Islet precursor cell (in vitro differentiated cells): ENCODE measurements at places on chromosomes 7 and 10.

GRCh38 chr10:114442091-114442630 is 37.9 kb upstream of the AFAP1L2 start:
- DNase-seq, result no peak

GRCh38 chr10:60444494-60445064 is 54.9 kb upstream of the ANK3 start:
- DNase-seq, result no peak

- DNase-seq, result no peak
Observed at GRCh38 chr7:41584746-41585145, 118.1 kb downstream of the INHBA start.

DNA sequence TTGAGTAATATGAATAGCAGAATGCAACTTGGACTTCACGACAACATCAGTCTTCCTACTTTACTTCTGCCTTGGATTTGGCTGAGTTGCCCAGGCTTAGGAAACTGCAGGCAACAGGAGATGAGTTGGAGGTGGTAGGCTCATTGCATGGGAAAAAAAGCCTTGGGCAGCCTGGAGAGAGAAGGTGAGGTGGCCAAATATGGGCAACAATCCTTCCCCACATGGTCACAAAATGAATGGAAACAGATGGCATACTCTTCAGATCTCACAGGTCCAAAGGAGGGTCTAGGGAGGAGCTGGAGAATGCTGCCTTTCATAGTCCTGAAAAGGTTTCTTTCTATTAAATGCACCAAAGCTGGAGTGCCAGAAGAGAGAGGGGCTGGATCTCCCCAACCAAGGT is 128.6 kb upstream of the AOAH start:
- no peak for DNase-seq

GRCh38 chr7:123864012-123864411 is 19.0 kb downstream of the HYAL4 start:
- no peak for DNase-seq

- DNase-seq, result peak; percentile 62
Observed at GRCh38 chr10:112374724-112375541, 1.0 kb downstream of the ACSL5 start.

GRCh38 chr7:33066771-33067170 is 4.2 kb upstream of the NT5C3A start:
- no peak for DNase-seq

GRCh38 chr10:5576154-5576748 is 51.5 kb downstream of the CALML3 start:
- no peak for DNase-seq

- peak; percentile 40 for DNase-seq
Observed at GRCh38 chr10:1121271-1121970, 65.2 kb downstream of the WDR37 start.

DNA sequence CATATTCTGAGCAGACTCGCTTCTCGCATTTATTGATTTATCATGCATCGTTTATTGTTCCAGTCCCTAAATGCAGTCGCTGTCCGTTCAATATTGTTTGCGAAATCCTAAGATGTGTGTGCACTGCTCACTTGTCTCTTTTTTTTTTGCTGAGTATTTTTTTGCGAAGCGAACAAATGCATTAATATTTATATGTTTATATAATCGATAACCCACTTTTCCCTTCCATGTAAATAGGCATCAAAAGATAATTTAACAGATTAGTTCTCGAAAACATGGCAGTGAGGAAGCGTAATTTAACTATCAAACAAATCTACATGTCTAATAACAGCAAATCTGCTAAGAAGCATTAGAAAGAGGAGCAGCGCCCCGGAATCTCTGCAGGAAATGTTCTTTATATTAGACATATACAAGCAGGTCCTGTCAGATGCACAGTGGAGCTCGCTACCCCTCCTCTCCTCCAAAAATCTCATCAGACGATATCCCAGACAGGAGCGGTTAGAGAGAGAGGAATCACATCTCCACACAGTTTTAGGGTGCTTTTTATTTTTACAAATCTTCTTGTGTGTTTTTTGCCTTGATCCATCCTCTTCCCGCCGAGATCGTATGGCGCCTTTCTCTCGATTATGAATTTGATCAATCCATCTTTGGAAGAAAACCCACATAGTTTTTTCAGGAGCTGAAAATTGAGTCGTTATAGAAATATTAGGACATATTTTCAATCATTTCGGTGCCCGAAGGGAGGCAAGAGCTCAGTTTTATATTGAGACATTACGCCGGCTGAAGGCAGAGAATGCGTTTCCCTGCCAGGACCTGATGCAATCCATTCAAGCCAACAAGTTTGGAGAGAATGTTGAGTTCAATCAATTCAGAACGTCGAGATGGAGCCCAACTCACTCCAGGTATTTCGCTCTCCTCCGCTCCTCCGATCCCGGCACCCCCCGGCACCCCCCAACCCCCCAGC is at the start of gene ARID5B:
Gene ARID5B (plus strand): TSS at position 871 of the 964 bp plus-strand sequence. CDS start 11 bp downstream, at position 882.
- no peak for DNase-seq

DNA sequence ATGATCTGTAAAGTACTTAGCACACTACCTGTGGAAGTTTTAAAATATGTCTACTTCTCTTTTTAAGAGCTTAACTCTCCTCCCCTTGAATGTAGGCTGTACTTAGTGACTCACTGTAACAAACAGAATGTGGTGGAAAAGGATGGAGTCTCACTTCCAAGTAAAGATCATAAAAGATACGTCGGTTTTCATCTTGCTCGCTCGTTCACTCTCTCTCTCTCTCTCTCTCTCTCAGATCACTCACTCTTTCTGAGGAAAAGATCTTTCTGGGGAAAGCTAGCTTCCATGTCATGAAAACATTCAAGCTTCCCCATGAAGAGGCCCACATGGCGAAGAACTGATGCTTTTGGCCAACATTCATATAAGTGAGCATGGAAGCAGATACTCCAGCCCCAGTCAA is 5.5 kb downstream of the CHUK start:
- DNase-seq, result no peak

GRCh38 chr7:25545124-25546008 is 317.1 kb upstream of the NPVF start:
- DNase-seq, result no peak

- DNase-seq, result no peak
Observed at GRCh38 chr7:75950111-75950681, 35.2 kb downstream of the POR start.

DNA sequence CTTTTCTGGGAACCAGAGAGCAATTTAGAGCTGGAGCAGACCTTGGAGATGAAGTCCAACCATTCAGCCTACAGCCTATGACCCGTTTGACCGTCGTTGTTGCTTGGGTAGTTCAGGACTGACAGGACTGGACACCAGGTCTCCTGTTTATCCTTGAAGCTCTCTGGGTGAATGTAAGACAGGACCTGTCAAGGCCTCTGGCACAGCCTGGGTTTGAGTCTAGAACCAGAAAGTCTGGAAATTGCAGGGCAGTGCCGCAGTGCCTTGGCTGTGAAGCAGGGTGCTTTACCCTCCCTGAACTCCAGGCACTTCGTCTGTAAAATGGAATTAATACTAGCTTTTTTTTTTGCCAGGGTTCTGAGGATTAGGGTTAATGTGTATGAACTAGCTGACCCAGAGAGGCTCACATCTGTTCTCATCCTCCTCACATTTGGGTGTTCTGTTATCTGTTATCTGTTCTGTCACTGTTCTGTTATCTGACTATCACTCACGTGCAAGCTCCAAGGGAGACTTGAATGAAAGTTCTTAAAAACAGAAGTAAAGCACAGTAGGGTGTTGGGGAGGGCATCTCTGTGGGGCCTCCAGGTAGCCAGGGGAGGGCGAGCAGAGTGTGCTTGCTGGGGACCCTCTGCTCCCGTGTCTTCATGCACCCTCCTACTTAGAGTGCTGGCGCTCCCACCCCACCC is 9.9 kb downstream of the BLVRA start:
- DNase-seq, result no peak

DNA sequence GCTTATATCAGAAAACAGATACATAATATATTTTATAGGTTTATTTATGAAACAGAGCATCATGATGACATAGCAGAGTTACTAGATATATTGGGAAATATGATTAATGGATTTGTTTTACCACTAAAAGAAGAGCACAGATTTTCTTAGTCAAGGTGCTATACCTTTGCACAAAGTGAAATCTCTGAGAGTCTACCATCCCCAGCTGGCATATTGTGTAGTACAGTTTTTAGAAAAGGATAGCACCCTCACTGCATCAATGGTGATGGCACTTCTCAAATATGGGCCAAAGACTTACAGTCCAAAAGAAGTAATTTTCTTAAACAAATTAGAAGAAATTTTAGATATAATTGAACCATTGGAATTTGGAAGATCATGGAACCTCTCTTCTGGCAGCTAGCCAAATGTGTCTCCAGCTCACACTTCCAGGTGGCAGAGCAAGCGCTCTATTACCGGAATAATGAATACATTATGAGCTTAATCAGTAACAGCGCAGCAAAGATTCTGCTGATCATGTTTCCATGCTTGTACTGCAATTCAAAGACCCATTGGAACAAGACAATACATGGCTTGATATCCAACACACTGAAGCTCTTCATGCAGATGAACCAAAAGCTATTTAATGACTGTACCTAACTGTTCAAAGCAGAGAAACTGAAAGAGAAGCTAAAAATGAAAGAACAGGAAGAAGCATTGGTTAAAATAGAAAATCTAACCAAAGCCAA is 21.9 kb upstream of the CREB3L2 start:
- no peak for DNase-seq

- no peak for DNase-seq
Observed at GRCh38 chr7:158778471-158778870, 50.8 kb downstream of the ESYT2 start.

DNA sequence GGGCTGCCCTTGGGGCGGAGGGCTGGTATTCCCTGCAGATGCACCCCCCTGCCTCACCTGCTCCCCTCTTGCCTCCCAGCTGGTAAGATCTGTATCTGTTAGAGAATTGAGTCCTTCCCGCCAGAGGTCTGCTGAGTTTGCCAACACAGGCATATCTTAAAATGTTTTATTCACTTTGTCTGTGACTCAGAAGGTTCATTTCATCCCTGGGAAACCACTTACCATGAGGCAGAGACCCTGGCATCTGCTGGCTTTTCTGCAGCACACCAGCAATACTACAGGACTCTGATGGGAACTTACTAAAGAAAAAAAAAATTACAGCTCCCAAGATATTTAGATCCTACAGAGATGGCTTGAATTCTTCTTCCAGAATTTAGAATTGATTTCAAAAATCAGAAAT is 131.3 kb downstream of the PLPP4 start:
- DNase-seq, result peak; percentile 22

DNA sequence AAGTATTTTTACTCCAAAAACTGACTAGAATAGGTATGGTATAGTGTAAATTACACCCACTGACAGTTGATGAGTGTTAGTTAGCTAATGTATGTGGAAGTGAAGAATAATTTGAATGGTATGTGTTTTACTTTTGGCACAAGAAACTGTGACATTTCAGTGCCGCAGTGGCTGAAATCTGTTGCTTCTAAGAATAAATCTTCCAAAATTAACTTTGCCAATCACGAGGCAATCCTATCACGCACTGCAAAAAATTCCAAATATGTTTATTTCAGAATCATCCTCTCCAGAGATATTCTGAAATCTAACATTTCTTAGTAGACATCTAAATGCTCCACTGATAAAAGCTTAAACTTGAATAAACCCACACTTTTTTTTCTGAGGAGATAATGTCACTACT is 61.2 kb downstream of the PCLO start:
- no peak for DNase-seq

DNA sequence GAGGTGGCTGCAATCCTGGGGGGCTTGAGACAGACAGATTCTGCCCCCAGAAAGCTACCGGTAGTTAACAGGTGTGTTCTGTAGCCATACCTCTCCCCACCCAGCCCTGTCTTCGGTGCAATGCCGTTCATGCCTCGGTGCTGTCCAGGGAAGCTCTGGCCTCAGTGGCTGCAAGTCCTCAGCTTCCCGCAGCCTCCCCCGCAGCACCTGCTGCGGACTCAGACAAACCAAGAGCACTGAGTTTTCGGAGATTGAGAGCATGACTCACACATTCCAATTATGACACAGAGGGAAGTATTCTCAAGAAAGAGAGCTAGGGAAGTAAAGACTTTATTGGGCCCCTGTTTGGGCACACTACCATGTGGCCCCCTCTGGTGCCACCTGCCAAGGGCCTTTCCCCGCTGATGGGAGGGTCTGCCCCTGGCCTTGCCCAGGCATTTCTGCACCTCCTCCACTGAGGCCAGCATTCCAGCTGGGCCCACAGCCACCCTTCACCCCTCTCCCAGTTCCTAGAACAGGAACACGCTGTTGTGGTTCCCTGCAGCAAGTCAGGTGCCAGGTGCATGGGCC is 30.2 kb upstream of the EZH2 start:
- peak; percentile 76 for DNase-seq

- no peak for DNase-seq
Observed at GRCh38 chr7:157370742-157371141, 33.9 kb downstream of the DNAJB6 start.

GRCh38 chr7:52959336-52959735 is 76.1 kb upstream of the POM121L12 start:
- DNase-seq, result peak; percentile 91

- DNase-seq, result no peak
Observed at GRCh38 chr7:86926732-86927131, 132.7 kb downstream of the ELAPOR2 start.

- no peak for DNase-seq
Observed at GRCh38 chr7:157136372-157136771, 2.4 kb upstream of the UBE3C start.

DNA sequence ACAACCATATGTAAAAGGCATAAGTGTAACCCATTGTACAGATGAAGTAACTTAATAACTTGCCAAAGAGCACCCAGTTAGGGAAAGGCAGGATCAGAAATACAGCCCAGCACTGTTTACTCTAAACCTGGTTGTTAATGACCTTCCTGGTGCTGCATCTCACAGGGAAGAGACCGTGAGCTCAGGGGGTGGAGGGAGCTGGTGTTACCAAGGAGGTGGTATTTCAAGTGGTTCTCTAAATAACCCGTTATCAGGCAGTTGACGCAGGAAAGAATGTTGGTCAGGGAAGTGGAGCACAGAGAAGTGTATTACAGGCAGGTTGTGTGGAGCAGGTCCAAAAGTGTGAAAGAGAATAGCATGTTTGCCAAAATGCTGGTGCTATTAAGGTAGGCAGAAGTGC is 4.4 kb upstream of the ST7 start:
- no peak for DNase-seq

GRCh38 chr7:81769891-81770727 is at the start of gene HGF:
Gene HGF (minus strand): TSS chr7:81770047. CDS start chr7:81769971, 76 bp downstream.
- DNase-seq, result peak; percentile 72

DNA sequence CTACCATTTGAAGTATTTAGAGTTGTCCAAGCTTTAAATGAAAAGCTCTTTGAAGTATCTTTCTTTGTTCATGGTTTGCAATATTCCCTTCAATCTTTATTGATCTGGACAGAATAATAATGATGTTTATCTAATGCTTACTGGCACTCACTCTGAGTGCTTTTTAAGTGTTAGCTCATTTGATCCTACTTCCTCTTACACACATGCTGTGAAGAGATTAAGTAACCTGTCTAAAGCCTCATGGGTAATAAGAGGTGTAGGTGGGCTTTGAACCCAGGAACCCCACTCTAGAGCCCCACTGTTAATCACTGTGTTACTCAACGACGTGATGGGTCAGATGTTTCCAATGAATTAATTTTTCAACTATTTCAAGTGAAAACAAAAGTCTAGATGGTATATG is 31.1 kb upstream of the ADD3 start:
- DNase-seq, result no peak

DNA sequence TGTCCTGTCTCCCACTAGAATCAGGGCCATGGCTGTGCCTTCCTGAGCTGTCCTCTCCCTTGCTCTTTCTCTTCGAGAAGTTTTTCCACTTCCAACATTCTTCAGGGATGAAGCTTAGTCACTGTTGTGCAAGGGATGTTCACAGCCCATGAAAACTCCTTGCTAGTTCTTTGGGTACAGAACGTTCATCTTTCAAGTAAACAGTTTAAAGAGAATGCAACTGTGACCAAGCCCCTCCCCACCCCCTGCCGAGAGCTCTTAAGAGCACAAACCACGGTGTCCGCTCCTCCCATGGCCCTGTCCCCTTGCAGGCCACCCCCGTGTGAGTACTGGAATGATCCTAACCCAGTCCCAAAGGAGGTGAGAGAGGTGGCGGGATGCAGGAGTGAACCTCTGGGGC is 161.1 kb upstream of the RHEB start:
- no peak for DNase-seq
